ENCODE measurements at places on chromosomes 1 and 21.

DNA sequence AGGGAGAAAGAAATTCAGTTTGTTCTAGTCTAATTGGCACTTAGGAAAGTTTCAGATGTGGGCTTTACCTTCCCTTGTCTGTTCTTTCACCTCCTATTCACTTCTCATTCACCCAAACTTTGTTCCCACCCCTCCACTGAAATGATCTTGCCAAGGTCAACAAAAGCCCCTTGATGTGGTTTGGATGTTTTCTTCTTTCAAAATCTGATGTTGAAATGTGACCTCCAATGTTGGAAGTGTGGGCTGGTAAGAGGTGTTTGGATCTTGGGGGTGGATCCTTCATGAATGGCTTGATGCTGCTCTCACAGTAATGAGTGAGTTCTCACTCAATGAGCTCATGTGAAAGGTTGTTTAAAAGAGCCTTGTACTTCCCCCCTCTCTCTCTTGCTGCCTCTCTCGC lies 379.3 kb downstream of the HHIPL2 start:
- DNase-seq: no peak

DNA sequence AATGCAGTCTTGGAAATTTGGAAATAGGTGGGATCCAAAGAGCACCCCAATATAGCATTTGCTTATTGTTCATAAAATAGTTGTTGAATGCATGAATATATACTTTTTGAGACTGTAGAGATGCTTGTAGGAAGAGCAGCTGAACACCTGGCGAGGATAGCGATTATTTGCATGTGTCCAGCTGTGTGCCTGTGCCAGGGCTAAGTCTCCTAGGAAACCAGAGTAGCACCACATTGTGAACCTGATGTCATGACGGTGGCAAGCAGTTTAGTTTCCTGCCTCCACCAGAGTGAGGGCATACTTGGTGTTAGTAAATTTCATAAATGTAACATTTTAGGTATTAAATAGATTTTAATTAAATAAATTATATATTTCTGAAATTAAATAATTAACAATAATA lies 37.3 kb upstream of the IRF2BP2 start:
- DNase-seq: no peak

GRCh38 chr1:231919886-231920285 lies 293.3 kb downstream of the DISC1 start:
- DNase-seq: peak; percentile 49

DNA sequence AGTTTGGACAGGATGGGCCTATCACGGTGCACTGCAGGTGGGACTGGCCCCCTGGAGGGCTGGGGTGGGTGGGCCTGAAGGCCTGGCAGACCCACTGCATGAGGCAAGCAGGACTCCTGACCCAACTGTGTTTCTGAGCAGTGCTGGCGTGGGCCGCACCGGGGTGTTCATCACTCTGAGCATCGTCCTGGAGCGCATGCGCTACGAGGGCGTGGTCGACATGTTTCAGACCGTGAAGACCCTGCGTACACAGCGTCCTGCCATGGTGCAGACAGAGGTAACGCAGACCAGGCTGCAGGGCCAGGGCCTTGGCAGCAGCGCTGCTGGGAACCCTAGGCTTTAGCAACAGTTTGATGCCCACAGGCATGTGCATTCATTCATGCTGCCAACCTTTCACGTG lies 29.0 kb upstream of the KDM4A start:
- no peak for DNase-seq

- no peak for DNase-seq
Observed at GRCh38 chr1:234427950-234428646, 50.9 kb downstream of the TARBP1 start.

GRCh38 chr1:2376931-2377672 lies 14.3 kb downstream of the MORN1 start:
- DNase-seq: no peak

DNA sequence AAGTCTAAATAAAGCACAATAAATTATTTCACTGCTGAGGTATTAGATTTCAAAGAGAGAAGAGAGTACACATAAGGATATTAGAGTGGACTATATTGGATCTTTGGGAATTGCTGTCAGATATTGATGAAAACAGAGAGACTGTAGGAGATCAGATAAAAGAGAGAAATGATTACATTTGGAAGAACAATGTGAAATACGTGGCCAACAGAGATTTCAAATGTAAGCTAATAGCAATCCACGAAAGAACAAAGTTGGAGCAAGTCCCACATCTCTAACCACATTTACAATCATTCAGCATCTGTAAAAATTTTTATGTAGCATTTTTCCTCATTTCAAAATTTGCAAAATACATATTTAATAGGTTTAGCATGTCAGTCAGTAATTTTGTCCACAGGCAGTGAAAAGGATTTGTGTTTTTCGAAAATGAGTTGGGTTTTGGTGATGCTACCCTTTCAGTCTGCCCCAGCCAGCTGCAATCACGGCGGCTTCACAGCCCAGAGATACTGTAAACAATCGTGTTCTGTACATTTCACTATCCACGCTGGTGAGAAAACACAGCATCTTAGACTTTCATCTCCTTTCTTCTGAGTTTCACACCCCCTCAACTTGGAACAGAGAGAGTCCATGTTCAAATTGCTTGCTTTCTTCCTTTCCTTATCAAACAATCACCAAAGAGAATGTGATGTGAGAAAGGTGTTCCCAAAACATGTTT lies 209.1 kb upstream of the LYPLAL1 start:
- DNase-seq: no peak

DNA sequence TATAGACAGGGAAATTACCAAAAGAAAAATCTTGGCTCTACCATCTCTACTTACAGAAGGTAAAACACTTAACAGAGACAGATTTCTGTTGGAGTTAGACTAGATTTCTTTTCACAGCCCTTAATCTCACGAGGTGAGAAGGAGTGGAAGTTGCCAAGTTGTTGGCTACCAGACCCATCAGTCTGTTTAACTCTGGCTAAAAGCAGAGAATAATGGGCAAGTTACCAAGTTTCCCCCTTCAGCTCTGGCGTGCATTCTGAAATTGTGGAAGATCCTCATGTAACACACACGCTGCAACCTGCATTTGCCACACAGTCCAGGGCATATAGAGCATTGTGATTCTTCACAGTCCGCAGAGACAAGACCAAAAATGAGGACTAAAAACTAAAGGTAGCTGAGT lies 49.3 kb downstream of the STX6 start:
- DNase-seq: no peak

DNA sequence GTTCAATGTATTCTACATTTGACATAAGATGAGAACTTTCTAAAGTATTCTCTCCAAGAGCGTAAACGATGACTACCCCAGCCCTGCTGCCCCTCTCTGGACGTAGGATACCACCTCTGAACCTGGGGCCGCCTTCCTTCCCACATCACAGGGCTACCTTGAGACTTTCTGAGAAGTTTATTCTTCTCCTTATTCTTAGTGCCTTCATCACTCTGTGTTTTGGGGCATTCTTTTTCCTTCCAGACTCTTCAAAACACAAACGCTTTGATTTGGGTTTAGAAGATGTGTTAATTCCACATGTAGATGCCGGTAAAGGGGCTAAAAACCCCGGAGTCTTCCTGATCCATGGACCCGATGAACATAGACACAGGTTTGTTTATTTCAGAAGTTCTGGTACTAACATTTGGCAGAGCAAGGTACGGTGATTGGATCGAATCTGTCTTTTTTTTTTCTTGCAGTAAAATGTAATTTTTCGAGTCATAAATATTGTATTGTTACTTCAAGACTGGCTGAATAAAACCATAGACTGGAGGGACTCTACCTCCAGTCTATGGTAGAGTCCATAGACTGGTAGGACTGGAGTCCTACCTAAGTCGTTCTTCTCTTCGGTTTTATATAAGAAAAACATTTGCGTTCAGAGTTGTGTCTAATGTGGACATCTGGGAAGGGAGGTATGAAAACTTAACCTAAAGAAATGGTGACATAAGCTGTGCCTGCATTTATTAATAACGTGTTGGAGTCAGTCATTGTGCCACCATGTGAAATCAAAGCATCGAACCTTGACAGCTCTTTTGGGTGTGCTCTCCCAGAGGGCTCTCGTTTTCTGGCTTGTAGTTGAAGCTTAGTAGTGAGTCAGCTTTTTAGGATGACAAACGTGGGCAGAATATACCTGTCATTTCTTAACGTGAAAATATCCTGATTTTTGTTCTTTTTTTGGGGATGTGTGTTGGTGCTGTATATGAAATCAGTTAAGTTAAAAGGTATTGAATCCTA lies 1.2 kb downstream of the MAN1A2 start:
- no peak for DNase-seq

DNA sequence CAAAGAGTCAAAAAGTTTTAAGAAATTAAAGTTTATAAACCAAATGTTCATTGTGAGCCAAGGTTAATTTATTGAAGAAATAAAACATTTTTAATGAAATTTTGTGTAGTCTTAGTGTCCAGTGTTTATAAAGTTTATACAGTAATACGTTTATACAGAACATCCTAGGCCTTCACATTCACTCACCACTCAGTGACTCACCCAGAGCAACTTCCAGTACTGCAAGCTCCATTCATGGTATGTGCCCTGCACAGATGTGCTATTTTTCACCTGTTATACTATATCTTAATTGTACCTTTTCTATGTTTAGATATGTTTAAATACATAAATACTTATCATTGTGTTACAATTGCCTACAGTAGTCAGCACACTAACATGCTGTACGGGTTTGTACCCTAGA lies 33.6 kb downstream of the TYW3 start:
- no peak for DNase-seq

DNA sequence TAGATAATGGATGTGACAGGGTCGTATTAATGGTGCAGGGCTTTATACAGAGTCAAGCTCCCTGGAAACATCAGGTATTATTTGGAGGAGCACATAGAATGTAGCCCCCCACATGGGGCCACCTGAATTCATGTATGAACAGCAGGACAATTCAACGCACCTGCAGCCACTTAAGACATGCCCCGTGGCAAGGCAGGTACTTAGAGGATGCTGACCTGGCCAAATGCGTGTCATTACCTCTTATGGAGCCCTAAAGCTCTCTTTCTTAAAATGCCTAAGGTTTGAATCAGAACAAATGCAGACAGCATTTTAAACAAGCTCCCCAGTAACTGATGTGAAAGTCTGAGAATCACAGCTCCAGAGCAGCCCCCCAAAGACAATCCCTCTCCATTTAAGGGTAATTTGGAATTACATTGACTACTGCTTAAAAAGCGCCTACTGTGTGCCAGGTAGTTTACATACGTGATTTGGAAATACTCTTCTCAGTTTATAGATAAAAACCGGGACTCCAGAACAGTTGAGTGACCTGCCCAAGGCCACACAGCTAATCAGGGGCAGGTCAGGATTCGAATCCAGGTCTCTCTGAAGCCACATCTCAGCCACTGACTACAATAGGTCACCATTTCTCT lies 71.0 kb upstream of the KLHDC7A start:
- DNase-seq: no peak

- no peak for DNase-seq
Observed at GRCh38 chr1:168099337-168099801, 37.4 kb downstream of the GPR161 start.

- DNase-seq: no peak
Observed at GRCh38 chr1:41319106-41319755, 42.0 kb upstream of the FOXO6 start.

DNA sequence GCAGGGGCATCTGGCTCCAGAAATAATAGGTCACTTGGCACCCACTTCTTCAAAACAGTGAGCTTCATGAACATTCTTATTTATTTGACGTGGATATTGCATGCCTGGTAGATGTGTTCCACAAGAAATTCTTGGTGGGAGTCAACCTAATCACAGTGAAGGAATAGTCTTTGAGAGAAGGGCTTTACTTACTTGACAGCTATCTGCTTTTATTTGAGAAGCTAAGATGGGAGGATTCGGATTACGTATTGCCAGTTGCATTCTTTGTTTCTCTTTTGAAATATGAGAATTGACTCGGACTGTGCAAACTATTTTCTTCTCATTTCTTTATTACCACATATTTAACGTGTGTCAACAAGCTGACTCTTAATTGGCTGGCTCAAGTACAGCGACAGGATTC lies 117.2 kb downstream of the FASLG start:
- no peak for DNase-seq

GRCh38 chr21:46005481-46005881 lies 23.9 kb downstream of the COL6A1 start:
- no peak for DNase-seq

DNA sequence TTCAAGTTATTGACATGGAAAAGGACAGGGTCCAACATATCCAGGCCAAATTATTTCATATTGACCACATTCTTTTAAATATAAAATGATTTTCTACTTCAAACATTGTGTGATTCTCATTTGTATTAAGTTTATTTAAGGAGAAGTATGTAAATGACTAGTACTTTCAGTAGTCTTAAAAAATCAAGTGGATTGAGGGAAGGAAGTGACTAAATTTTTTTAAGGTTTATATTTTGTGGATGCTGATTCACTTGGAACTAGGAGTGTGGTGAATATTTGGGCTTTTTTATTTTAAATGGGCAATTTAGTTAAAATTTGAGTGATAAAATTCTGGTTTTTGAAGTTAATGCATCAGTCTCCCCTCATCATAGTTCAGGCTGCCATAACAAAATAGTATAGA lies 10.1 kb downstream of the PRRC2C start:
- no peak for DNase-seq

- no peak for DNase-seq
Observed at GRCh38 chr1:211261229-211261628, 2.1 kb downstream of the RCOR3 start.

DNA sequence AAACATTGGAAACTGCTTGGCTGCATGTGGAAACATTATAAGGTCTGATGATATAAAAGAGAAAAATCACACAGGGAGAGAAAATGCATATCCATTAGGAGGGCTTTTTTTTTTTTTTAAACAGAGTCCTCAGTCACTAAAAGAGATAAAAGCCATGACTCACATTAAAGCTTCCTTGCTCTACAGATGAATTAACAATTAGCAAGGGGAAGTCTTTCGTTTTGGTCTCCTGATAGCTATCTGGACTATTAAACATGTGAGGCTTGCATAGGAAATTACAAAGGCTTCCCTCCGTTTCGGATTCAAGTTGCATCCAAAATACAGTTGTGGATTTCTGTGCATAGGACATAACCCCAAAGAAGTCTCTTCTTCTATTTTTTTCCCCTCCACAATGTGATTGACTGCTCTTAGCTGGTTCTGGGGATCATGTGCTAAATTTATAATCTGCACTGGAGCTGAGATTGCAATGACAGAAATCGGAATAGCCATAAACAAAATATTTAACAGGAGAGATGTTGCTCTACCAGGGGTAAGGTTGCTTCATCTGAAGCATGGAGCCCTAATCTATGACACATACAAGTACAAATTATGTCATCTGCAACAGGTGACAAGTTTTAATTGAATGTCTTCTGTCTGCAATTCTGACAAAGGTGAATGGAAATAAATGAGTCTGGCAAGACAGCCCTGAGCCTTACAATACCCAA lies 146.8 kb downstream of the ESRRG start:
- DNase-seq: no peak
